ENCODE measurements at places on chromosomes 11 and 22. TPM values are rescaled to one million over a fixed set of nuclear protein-coding genes. Genes with fewer than 3 reads are reported as not detected.

The FGF3 gene
- 0.19 TPM for polyA plus RNA-seq

The FJX1 gene
- 10.0 TPM for polyA plus RNA-seq

The APOA5 gene
- 0.09 TPM for polyA plus RNA-seq

The GCAT gene
- 47.5 TPM for polyA plus RNA-seq

The MUC5B gene
- 0.03 TPM for polyA plus RNA-seq

The SYNGR1 gene
- 84.7 TPM for polyA plus RNA-seq

The OR5A1 gene
- 0.05 TPM for polyA plus RNA-seq

The C11orf86 gene
- polyA plus RNA-seq: 0.97 TPM
